ENCODE measurements at places on chromosomes 7 and 10. TPM values are rescaled to one million over a fixed set of nuclear protein-coding genes. Genes with fewer than 3 reads are reported as not detected.

GRCh38 chr10:131694781-131695495 is 205.9 kb upstream of the PPP2R2D start:
- DNase-seq = no peak

DNA sequence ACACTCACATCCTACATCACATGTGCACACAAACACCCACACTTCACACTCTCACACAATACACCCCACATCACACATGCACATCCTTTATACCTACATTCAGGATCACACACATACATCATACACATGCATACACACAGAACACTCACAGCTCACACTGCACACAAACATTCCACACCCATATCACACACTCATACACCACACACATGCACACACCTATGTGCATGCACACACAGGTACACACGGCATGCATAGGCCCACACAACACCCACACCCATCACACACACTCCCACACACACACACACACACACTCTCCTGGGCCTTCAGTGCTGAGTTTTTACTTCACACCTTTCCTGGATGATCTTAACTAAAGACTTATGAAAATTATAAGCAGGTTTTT is 220.5 kb downstream of the DNAJB6 start:
- no peak for DNase-seq

DNA sequence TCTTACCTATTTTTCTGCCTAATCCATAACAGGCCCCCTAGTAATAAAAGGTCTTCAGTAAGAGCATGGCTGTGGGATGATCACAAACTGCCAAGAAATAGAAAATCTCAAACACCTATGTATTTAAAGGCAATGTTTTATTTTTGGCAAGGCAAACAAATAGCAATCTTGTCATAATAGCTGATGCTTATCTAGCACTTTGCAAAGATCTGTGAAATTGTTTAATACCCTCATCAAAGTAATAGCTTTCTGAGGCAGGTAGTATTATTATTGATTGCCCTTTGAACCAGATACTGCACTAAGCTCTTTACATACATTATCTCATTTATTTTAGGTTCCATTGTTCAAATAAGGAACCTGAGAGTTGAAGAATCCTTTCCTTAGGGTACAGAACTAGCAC is 1.6 kb upstream of the CADPS2 start:
- no peak for DNase-seq

- no peak for DNase-seq
Measured at GRCh38 chr7:48180981-48181380, 9.7 kb downstream of the ABCA13 start.

DNA sequence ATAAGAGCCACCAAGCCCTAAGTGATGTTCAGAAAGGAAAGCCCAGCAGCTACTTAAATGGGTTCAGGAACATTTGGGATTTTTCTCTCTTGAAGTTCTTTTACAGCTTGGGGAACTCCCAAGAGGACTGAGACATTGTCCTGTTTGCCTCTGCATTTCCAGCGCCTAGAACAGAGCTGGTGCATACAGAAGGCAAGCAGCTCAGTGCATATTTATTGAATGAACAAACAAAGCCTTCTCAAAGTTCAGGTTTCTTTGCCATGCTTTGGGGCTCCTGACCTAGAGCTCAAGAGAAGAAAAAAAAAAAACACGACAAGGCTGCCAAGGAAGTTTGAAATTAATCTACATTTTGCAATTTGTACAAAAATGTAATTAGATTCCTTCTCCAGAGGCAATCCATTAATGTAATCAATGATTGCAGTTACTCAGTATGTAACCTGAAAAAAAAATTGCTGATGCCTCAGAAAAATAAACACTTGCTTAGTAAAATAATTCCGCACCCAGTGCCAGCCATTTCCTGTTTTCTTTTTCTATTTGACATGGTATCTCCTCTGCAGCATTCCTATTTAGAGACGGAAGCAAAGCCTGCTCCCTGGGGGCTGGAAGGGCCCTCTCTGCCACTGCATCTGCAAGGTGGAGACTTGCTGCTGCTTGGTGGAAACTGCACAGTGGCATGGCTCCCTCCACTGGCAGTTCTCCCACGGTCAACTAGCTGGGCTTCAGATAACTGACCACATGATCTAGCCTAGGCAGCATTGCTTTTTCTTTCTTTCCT is 157.3 kb downstream of the TMEM178B start:
- peak; percentile 18 for DNase-seq

DNA sequence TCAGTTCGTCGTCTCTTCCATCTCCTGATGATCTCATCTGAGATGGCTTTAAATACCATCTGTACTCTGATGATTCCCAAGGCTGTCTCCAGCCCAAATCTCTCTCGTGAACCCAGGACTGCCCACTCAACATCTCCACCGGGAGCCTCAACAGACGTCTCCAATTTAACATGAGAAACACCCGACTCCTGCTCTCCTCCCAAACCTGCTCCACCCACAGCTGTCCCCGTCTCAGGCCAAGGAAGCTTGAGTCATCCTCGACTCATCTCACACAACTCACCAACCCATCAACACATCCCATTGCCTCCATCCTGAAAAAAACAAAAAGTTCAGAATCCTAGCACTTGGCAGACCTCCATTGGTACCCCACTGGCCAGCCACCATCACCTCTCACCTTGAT is 29.7 kb upstream of the CALN1 start:
- DNase-seq = peak; percentile 58

- DNase-seq = no peak
Measured at GRCh38 chr10:34119456-34119855, 695.6 kb downstream of the PARD3 start.

DNA sequence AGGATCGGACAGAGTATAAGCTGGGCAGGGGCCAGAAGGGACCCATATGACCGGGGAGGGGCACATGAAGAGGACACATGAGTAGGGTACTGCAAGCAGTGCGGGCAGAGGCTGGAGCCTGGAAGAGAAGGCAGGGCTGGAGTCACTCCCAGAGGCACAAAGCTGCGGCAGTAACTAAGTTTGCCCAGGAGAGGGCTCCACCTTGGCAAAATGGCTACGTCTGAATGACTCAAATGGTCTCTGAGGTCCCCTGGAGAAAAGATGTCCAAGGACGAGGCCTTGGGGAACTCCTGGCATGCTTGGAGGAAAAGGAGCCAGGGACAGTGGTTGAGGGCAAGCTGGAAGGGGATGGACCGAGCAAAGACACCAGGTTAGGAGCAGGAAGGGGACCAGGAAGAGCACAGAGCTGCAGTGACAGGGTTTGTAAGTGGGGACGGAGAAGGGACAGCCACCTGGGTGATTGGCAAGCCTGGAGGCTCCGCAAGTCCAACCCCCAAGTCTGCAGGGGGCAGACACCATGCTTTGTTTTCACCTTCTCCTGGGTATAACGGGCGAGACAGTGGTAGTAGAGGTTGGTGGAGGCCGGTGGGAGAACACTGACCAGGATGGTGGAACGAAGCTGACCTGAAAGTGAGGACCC is 43.1 kb upstream of the LBX1 start:
- DNase-seq = peak; percentile 83

DNA sequence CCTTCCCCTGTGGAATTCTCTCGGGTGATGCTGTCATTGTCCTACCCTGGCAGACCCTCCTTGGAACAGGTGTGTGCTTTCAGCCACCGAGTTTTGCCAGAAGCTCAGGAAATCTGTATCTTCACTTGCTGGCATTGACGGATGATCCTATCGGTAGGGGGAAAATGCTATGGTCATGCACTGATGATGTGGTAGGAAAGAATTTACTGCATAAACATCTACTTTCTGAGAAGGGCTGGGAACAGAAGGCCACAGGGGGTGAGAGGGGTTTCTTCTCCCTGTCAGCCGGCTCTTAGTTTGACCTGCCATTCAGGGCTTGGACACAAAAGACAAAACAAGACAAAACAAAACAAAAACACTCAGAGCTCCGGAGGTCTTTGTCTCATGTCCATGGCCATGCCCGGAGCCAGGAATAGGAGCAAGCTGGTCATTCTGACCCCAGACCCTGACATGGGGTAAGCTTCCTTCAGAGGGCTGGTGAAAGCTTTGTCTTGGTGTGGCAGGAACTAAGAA is 43.6 kb upstream of the CARD11 start:
- DNase-seq = no peak

GRCh38 chr7:77887567-77887966 is 89.0 kb downstream of the PHTF2 start:
- no peak for DNase-seq

DNA sequence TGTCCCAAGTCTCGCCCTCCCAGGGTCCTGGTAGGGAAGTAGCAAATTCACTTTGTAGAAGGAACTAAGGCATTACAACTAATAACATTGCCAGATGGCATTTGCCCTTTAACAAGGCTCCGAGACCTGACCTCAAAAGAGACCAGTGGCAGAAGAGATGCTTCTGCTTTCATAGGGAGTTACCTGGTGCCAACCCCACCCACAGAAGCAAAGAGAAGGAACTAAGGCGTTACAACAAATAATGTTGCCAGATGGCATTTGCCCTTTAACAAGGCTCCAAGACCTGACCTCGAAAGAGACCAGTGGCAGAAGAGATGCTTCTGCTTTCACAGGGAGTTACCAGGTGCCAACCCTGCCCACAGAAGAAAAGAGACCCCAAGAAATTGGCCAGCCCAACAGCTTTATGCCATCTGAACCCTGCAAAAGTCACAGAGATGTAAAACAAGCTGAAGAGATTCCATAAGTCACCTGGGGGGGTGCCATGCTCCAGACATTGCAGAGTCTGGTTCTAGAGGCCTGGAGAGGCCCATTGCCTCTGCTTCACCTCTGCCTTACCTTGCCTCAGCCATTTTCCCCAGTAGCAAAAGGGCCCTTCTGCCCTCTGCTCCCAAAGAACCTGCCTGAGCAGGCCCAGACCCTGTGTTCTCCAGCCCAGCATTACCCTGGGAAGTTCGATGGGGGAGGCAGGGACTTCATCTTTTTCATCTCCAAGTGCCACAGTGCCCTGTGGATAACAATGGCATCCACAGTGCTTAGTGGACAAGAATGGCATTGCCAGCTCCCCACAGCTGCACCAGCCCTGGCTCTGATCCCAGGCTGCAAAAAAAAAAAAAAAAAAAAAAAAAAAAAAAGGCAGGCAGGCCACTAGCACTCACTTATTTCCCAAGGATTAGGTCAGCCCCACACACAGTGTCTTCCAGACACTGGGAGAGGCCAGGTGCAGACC is 179.5 kb upstream of the PLXNA4 start:
- no peak for DNase-seq

- no peak for DNase-seq
Measured at GRCh38 chr7:158472596-158472995, 115.0 kb downstream of the PTPRN2 start.

GRCh38 chr7:95901006-95901405 is 128.7 kb downstream of the DYNC1I1 start:
- peak; percentile 82 for DNase-seq

GRCh38 chr7:111527545-111527944 is 34.7 kb downstream of the IMMP2L start:
- no peak for DNase-seq

GRCh38 chr10:69042417-69042816 is 45.5 kb upstream of the SRGN start:
- DNase-seq = no peak

- DNase-seq = no peak
Measured at GRCh38 chr10:46220872-46221538, 65.8 kb upstream of the ANTXRL start.

DNA sequence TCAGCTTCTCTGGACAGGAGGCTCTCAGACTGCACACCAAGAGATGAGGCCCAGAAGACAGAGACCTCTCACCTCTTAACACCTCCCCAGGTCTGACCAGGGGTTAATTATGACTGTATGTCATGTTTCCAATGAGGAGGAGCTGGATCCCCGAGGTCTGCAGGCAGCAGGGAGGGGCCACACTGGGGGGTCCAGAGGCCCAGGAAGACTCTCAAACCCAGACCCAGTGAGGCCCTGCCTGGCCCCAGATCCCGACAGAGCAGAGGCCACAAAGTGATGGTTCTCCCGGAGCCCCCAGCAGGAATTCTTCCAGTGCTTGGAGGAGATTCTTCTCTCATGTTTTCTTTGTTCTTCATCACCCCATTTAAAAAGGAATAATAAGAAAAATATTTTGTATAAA is 28.8 kb downstream of the PTPRN2 start:
- no peak for DNase-seq

DNA sequence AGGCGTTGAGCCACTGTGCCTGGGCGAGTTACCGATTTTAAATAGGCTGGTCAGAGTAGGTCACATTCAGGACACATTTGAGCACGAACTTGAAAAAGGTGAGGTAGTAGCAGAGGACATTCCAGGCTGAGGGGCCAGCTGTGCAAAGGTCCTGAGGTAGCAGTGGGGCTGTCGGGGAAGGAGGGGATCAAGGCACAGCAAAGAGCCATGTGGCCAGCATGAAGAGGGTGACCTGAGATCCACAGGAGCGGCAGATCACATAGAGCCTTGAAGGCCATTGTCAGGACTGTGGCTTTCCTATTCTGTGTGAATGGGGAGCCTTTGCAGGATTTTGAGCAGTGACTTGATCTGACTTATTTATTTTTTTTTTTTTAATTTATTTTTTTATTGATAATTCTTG is 6.5 kb downstream of the ZAN start:
- DNase-seq = no peak

DNA sequence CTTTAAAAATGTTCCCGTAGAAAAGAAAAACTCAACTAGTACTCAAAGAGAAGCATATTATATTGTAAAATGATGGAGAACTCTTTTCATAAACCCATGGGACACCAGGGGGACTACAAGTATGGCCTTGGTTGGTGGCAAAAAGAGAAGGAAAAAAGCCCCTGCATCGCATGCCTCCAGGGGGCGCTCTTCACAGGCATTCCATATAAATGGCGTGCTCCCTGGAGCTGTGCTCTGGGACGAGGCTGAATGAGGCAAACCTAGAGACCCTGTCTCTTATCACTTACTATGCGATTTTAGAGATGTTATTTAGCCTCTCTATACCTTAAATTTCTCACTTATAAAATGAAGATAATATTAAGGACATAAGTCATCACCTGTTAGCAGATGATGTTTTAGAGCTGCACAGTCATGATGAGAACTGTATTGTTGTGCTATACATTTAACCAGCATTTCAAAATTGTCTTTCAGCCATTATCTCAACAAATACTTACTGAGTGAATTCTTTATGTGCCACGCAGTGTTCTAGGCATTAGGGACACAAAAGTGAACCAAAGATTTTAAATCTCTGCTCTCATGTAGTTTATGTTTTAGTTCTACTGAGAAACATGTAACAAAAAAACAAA is 105.8 kb downstream of the ARHGAP21 start:
- DNase-seq = peak; percentile 45

GRCh38 chr10:93844979-93845626 is 48.7 kb upstream of the SLC35G1 start:
- no peak for DNase-seq

GRCh38 chr7:109964780-109965179 is 1126.1 kb upstream of the LRRN3 start:
- DNase-seq = no peak

CYP3A7 gene
- not detected for total RNA-seq

FRMPD2 gene
- total RNA-seq = 0.43 TPM

GPR141 gene
- total RNA-seq = not detected

CAMK1D gene
- total RNA-seq = not detected

HEPACAM2 gene
- not detected for total RNA-seq

FZD1 gene
- total RNA-seq = 1.9 TPM

LRRC61 gene
- total RNA-seq = 3.3 TPM

MYL7 gene
- not detected for total RNA-seq

NUTM2D gene
- total RNA-seq = 1.1 TPM

KLF14 gene
- not detected for total RNA-seq
